Pulmonary artery endothelial cell (primary cell): ENCODE measurements at places on chromosomes 7 and 10. TPM values are rescaled to one million over a fixed set of nuclear protein-coding genes. Genes with fewer than 3 reads are reported as not detected.

- DNase-seq = no peak
These were observed 3.0 kb upstream of the PLAU start for GRCh38 chr10:73907841-73908517.

DNA sequence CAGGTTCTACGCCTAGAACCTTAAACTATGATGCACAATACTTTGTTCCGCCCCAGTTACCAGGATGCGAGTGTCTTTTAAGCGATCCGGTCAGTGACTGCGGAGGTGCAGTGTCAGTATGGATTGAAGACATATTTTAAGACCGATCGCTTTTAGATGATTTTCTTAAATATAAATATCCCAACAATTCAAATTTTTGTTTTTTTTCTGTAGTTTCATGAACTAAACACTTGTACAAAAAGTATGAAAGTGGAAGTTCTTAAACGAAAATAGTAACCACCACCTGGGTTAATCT is 835 bp downstream of the COMMD3 start:
- no peak for DNase-seq

DNA sequence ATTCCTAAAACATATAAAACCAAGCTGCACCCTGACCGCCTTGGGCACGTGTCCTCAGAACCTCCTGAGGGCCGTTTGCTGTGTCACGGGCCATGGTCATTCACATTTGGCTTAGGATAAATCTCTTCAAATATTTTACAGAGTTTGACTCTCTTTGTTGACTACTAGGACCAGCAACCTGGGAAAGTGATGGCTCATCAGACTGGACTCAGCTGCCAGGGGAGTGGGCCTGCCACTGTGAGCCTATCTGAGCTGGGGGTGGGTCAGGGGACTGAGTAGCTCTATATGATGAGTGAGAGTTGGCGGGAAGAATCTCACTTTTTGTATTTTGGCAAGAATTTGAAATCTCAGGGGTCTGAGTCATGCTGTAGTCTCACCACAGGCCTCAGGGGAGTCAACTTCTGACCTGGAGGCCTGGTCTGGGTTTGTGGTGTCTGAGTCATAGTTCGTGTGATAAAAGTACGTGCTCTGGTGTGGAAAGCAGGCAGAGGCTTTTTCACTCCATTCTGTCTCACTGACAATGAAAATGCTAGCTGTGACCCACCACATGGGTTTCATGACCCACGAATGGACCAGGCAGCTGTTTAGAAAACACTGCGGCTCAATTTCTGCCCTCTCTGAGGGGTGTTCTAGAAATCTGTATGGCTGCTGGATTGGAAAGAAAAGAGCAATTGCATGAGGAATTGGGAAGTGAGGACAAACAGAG is 4.2 kb upstream of the UPP1 start:
- peak; percentile 82 for DNase-seq

DNA sequence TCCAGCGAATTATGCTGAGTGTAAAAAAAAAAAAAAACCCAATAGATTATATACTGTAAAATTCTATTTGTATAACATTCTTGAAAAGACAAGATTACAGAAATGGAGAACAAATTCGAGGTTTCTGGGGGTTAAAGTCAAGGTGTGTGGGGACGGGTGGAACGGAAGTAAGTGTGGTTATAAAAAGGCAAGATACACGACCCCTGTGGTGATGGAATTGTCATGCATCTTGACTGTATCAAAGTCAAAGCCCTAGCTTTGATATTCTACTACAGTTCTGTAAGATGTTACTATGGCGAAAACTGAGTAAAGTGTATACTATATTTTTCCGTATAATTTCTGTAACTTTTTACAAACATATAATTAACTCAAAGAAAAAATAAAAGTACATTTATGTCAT is 718.2 kb upstream of the PCDH15 start:
- no peak for DNase-seq

DNA sequence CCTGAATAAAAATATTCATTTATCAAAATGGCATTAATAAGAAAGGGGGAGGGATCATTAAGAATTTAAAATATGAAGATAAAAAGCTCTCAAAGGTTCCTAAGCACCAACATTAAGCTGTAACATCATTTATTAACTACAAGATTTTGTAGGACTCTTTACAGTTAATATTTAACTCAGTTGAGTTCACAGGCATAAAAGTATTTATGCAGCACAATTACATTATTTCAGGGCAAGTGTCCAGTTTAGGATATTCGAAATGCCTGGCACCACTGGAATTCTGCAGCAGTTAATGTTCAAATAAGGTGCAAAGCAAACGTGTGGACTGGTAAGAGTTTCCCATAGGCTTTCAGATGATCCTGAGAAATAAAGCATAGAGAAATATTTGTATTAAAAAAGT is 30.5 kb downstream of the NPS start:
- no peak for DNase-seq

DNA sequence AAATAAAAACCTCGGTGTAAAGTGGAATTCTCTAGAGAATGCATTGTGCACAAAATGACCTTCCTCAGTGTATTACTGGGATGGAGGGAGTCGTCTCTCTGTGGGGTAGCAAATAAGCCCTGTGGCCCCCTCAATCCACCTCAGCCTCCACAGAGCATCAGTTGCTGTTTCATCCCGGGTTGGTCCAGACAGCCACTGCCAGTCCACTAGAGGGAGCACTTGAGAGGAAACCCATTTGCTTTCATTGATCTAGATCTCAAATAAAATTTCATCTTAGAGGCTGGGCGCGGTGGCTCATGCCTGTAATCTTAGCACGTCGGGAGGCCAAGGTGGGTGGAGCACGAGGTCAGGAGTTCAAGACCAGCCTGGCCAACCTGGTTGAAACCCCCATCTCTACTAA is 1128.7 kb downstream of the CNTNAP2 start:
- DNase-seq = no peak

DNA sequence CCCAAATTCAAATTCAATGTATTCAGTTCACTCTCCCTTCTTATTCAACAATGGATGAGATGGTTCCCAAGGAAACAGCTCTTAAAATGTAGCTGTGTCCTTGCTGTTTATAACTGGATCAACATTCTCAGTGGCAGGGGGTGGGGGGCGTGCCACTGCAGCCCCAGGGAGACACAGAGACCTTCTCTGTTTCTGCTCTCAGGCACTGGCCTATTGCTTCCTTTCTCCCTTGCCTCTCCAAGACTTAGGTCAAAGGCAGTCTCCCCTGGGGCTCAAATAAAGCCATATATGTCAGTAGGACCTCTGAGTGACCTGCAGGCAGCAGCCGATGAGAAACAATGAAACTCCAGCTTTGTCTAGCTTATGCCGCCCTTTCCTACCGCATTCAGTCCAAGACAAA is 20.7 kb downstream of the VSTM4 start:
- DNase-seq = no peak

GRCh38 chr10:124705817-124706461 is 38.2 kb downstream of the FAM53B start:
- no peak for DNase-seq

- no peak for DNase-seq
These were observed at the start of gene ZNF365 for GRCh38 chr10:62373995-62374861. ZNF365 (plus strand) TSS chr10:62374369; CDS start chr10:62376194, 1,825 bp downstream.

DNA sequence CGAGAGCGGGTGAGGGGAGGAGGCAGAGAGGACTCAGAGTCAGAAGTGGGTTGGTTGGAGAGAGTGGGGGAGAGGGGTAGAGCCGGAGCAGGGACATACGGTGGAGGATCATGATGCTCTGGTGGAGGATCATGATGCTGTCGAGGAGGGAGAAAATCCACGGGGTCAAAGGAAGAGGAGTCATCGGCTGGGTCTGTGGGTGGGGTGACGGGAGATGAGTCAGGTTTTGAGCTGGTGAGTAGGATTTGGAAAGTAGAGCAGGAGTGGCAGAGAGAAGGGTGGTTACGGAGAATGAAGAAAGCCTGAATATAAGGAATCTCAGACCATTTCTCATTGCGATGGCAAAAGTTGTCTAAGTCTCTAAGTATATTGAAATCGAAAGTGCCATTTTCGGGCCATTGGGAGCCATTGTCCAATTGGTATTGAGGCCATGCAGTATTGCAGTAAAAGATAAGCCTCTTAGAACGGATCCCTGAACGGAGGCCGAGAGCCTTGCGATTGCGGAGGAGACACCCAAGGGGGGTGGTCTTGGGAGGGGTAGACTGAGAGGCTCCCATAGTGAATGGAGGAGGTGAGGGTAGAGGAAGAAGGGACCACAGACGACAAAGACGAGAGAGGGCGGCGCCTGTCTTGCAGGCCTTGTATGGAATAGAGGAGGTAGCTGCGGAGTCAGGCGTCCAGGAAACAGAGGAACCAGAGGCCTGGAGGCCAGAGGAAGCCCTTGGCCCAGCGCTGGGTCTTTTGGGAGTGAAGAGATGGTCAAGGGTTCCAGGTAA is 23.8 kb downstream of the SCIN start:
- no peak for DNase-seq

DNA sequence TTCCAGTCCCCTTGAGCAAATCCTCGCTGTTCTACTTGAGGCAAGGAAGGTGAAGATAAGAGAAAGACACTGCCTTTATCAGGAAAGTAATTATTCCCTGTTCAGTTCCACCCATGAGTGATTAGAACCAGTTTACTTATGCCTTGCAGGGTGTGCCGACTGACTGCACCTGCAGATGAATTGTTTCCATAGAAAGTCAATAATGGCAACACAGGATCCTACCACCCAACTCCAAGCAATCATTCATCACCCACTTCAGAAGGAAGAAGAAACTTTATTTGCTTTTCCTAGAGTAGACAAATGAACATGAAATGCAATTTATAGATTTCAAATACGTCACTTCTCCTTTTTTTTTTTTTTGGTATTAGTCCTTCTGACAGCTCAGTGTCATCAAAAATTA is 383.9 kb downstream of the SORCS1 start:
- DNase-seq = no peak

- DNase-seq = no peak
These were observed at the start of gene MKX for GRCh38 chr10:27745732-27746396. MKX (minus strand) TSS chr10:27745819; CDS start chr10:27743415, 2,404 bp downstream.

GRCh38 chr7:157499121-157499834 is 162.5 kb downstream of the DNAJB6 start:
- DNase-seq = no peak

DNA sequence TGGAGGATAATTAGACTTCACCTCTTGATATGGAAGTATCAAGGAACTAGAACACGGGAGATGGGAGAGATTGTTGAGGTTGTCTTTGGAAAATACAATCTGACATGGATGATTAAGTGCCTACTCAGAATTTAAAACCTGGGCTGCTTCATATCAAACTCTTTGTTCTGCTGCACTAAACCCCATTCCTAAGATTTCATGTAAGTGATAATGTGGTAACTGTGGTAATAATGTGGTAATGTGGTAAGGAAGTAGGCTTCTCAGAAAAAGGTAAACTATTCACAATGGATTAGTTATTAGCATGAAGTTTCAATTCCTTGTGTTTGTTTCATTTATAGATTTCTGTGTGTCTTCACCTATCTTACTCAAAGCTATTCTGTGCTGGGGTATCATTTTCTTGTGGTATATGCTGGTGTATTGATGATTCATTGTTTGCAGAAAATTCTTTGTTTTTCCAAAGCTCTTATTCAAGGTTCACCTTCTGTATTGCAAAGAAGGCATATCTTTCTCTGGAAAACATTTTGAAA is 129.9 kb upstream of the TAC1 start:
- DNase-seq = no peak

GRCh38 chr7:16261654-16262053 is 159.7 kb downstream of the CRPPA start:
- no peak for DNase-seq

GRCh38 chr10:70753026-70753663 is 32.0 kb downstream of the TBATA start:
- DNase-seq = no peak

- no peak for DNase-seq
These were observed 100.0 kb downstream of the VPS50 start for GRCh38 chr7:93332172-93332571.

DNA sequence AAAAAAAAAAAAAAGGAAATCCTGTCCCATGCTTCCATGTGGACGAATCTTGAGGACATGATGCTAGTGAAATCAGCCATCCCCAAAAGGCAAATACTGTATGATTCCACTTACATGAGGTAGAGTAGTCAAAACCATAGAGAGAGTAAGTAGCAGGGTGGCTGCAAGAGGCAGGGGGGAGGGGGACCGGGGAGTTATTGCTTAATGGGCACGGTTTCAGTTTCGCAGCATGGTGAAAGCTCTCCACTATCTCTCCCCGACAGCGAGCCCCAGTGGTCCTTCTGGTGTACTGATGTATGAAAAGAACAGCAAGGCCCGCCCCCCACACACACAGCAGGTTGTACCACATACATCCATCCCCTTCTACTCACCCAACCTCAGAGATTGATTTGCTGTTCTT is 32.8 kb downstream of the NOD1 start:
- no peak for DNase-seq

DNA sequence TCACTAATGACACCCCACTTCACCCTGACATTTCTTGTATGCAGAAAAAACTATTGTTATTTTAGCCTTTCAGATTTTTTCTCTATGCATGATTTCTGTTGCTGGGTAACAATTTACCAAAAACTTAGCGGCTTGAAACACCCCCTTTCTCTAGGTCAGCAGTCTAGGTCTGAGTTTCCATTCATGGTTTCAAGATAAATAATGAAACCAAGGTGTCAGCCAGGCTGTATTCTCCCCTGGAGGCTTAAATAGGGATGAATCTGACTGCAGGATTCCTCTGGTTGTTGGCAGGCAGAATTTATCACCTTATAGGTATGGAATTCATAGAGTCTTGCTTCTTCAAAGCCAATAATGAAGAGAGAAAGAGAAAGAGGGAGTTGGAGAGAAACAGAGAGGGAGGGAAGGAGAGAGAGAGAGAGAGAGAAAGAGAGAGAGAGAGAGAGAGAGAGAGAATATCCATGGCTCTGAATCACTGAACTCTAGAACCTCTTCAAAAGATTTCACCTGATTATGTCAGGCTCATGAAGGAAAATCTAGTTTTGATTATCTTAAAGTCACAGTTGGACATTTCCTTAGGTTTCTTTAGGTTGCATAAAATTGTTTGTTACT is 1224.6 kb upstream of the LRRTM3 start:
- no peak for DNase-seq

DNA sequence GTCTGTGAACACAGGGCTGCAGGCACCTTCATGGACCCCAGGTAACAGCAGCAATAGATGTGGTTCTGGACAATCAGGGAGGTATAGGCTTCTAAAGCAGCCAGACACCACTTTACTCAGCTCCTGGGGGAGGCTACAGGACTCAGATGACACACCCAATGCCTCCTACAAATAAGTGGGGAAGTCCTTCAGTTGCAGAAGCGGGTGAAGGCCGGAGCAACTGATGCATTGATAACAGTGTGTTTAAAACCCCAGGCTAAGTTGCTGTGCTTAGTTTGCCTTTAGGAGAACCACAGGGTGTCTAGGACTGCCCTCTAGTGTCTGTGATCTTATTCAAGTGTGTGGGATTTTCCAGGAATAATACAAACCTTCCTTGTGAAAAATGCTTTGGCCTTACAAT is 5.9 kb upstream of the ITGA8 start:
- peak; percentile 7 for DNase-seq

GRCh38 chr7:18157233-18157632 is 129.6 kb upstream of the PRPS1L1 start:
- no peak for DNase-seq

Gene ATG9B
- under 0.01 TPM in 1 of 2 replicates, not detected in the other for total RNA-seq

Gene DBNL
- total RNA-seq = 197 and 200 TPM in 2 replicates

Gene NPC1L1
- total RNA-seq = not detected in 2 replicates

Gene AKR1C4
- total RNA-seq = not detected in 2 replicates

Gene INA
- total RNA-seq = 0.13 and 0.18 TPM in 2 replicates

Gene NRCAM
- total RNA-seq = 59.2 and 87.2 TPM in 2 replicates

Gene FOXI2
- not detected in 2 replicates for total RNA-seq
